ENCODE measurements at places on chromosomes 6 and 20.

GRCh38 chr6:36907781-36908180 is 22.0 kb downstream of the C6orf89 start:
- no peak for DNase-seq

GRCh38 chr20:25273541-25274358 is 25.9 kb downstream of the PYGB start:
- no peak for DNase-seq

DNA sequence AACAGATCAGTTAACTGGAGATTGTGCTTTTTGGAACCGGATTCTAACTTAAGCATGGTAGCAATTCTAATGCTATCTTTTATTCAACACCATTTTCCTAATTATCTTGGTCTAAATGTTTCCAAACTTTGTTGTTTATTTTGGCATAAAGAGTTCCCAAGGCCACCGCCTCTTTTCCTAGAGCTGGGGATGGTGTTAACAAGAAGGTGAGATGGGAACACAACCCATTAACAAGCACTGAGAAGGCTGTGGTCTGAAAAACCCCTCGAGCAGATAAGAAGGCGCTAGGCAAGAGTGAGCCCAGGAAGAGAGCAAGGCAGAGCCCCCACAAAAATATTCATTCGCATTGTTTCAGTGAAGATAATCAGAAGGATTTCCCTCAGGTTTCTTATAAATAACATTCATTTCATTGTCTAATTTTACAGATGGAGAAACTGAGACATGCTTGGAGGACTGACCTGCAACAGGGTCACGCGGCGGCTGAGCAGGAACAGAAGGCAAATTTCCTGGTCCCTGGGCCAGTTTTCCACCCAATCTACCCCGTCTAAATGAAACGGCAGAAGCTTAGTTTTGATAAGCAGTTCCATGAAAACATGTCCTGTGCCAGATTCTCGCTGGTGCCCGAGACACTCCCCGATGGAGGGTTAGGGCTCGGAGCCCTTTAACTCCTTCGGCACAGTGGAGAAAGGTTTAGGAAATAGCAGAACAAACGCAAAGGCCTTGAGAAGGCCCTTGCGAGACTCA is 155.6 kb downstream of the FOXC1 start:
- no peak for DNase-seq

GRCh38 chr20:1802385-1803060 is 92.7 kb upstream of the SIRPA start:
- no peak for DNase-seq

DNA sequence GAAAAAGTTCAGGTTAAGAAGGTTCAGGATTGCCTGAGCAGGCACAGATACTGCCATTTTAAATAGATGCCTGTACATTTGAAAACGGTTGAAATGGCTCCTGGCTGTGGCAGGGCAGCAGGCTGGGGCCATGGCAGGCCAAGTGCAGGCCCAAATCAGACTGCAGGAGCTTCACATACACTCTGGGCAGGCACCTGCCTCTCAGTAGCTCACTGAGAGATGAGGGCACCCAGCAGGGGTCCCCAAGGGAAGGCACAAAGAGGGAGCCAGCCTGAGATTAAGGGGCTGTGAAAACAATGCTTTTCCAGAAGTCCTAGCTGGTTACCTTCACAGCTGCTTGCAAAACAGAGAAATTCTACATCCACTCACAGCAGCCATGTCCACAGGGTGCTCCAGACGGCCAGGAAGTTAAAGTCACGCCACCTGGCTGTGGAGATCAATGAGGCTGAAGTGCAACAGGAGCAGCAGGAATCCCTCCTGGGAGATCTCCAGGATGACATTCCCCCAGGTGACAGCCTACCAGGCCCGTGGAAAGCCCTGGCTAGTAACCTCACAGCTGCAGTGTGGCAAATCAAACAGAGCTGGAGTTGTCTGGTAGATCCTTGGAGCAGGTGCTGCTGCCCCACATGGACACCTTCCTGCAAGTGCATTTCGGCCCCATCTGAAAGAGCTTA is 6.2 kb upstream of the RAET1E start:
- DNase-seq = no peak

GRCh38 chr6:30219244-30219643 is 6.0 kb upstream of the TRIM26 start:
- DNase-seq = peak; percentile 59

- DNase-seq = peak; percentile 66
These were observed 5.5 kb downstream of the MDGA1 start for GRCh38 chr6:37691904-37692806.

GRCh38 chr6:121619013-121619412 is 183.6 kb downstream of the GJA1 start:
- no peak for DNase-seq

DNA sequence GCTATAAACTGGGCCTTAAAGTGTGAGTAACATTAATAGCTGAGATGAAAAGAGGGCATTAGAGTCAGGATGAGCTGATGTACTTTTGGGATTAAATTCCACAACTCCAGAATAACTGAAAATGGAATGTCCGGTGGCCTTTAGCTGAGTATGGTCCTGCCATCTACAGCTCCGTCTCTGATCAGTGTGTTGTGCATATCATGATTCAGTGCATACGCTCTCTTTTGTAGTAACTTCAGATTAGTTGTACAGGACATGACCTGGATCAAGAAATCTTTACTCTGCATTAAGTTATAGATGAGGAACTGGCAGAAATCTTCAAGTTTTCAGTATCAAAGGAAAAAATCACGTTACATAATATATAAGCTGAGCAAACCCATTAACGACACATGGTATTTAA is 92.4 kb downstream of the MTFR2 start:
- DNase-seq = no peak

DNA sequence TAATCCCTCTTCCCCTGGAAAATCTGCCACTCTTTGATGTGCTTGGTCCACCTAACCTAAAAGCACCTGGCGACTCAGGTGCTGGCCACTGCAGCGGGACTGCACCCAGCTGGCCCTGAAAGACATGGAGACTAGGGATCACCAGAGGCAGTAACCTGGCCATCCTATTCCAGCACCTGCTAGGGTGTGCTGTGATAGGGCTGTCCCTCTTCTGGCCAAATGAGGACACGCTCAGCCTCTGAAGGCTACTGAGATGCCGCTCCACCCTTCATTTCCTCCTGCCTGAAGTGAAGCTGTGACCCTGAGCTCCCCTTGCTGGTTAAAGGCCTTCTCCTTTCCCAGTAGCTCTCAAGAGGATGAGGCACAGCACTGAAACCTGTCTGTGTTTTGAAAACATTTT is 24.4 kb downstream of the FOXC1 start:
- no peak for DNase-seq

- no peak for DNase-seq
These were observed 96.1 kb downstream of the PAK5 start for GRCh38 chr20:9742821-9743220.

GRCh38 chr6:136822046-136822375 is 381 bp upstream of the PEX7 start:
- no peak for DNase-seq

DNA sequence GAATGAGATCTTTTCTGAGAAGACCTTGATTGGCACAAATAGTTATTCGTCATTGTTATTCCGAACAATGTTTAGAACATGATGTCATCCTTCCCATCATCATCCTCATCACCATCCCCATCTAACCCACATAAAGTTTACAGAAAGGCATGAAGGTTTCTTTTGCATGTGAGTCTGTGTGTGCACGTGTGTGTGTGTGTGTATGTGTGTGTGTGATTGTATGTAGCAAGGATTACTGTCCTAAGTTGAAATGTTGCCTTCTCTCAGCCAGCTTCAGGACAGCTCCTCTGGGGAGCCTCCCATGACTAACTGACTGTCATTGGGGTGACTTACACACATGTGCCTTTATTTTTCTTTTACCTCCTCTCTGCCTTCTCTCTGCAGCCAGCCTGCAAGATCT is 113.5 kb downstream of the SLC22A3 start:
- DNase-seq = peak; percentile 24

- no peak for DNase-seq
These were observed 762 bp downstream of the LSM2 start for GRCh38 chr6:31805939-31806469.

DNA sequence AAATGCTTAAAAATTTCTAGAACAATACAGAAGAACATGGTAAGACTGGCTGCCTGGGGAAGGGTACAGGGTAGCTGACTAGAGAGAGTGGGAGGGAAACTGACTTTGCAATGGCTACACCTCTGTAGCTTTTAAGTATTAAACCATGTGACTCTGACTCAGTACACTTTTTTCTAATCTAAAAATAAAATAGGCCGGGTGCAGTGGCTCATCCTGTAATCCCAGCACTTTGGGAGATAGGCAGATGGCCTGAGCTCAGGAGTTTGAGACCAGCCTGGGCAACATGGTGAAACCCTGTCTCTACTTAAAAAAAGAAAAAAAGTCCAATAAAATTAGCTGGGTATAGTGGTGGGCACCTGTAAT is 18.5 kb downstream of the ATP9A start:
- no peak for DNase-seq

DNA sequence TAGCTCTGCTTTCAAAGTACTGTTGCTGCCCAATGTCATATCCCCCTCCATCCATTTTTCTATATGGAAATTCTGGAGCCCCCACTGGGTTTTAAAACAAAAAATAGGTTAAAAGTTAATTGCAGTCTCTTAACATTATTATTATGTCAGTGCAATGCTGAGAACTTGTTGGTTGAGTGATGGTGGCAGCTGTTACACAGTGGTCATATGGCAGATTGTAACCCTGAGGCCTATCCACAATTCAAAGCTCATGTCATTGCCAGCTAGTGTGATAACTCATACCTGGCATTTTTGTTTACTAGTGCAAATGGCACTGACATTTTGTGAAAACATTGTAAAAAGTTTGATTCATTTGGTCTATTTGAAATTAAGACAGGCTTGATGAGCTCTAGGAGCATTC is 305.7 kb upstream of the FLRT3 start:
- no peak for DNase-seq
